Iris pigment epithelial cell (primary cell): ENCODE measurements at places on chromosomes 1 and 21.
A peak's percentile ranks its signal among the peaks of the same experiment; 100 is the strongest.

GRCh38 chr1:81298266-81298665, 502.5 kb upstream of the ADGRL2 start:
- no peak for DNase-seq

- peak; percentile 75 for DNase-seq
Observed at GRCh38 chr1:159786966-159787365, 6.2 kb downstream of the DUSP23 start.

DNA sequence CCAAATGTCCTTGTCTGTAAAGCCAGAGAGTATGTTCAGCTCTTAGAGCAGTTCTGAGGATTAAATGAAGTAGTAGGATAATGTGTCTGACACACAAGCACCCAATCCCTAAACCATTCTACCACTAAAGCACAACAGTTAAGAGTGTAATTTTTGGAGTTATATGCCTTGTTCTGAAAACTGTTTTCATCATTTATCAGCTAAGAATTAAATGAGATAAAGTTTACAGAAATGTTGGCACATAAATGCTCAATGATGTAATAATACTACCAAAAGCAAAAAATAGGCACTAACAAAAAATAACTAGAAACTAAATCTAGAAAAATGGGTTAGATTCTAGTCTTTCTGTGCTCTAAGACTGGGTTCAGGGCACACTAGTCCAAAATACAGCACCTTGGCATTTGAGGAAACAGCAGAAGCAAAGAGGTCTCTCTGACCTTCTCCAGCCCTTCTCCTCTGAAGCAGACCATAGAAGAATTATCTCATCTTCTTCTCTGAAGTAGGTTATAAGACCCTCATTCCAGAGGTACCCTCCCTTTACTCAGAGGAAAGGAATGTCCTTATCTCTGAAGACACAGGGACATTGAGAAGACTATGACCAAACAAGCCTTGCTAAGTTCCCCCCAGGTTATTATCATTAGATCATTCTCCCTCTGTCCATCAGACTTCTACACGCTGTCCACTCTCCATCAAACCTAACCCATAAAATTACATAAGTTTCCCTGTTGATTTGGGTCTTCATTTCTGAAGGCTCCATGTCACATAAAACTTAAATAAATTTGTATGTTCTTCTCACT, 20.6 kb downstream of the ABL2 start:
- no peak for DNase-seq

GRCh38 chr1:210743038-210743437, 390.9 kb downstream of the KCNH1 start:
- no peak for DNase-seq

DNA sequence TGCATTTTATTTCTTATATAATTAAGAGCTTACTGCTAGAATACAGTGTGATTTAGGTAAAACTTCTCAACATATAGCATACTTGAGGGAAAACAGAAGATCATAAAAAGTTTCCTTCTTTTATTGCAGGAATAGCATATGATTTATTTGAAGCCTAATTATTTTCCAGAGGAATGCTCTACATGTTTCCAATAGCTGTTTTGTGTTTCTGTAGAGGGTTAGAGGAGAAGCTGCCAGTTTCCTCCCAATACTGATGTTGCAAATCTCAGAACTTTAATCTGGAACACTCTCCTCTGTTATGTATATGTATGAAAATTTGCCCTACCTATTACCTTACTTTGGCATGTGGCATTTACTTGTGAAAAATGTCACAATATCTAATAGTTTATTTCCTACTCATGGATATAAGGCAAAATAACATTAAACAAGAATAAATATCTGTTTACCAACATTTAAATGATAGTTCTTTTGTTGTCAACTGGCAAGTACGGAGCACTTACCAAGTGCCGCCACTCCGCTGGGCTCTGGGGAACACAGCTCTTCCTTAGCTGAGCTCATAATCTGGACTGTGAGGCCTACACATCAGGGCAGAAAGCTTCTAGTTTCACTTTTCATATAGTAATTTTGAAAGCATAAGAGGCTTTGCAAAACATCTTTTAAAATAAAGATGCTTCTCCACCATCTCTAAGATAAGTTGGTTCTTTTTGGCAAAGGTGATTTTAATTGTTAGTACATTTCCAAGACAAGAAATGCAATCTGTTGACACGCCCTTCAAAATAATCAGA, 239.8 kb upstream of the C1orf105 start:
- DNase-seq, result peak; percentile 74

GRCh38 chr1:190176776-190177175, 300.9 kb downstream of the BRINP3 start:
- peak; percentile 38 for DNase-seq

- DNase-seq, result peak; percentile 90
Observed at GRCh38 chr21:45818276-45818903, 163.2 kb upstream of the COL6A1 start.

GRCh38 chr1:3351449-3352298, 102.8 kb upstream of the ARHGEF16 start:
- no peak for DNase-seq

GRCh38 chr1:51535006-51535592, 16.0 kb upstream of the EPS15 start:
- peak; percentile 76 for DNase-seq

- peak; percentile 35 for DNase-seq
Observed at GRCh38 chr1:47201179-47201578, 11.3 kb upstream of the PDZK1IP1 start.

DNA sequence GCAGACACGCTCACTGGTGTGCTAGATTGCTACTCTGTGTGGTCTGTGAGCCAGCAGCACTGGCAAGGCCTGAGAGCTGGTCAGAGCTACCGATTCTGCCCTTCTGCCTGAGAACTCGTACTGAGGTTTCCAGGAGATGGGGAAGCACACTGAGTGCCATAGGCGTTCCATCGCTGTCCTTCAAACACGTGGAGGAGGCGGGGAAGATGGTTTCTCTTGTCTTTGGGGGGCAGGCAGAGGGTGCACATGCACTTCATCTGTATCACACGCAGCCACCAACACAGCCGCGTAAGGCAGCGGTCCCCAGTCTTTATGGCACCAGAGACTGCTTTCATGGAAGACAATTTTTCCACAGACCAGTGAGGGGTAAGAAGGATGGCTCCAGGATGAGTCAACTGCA, 23.8 kb upstream of the MX1 start:
- no peak for DNase-seq

GRCh38 chr1:41809692-41810091, 109.0 kb downstream of the HIVEP3 start:
- no peak for DNase-seq

GRCh38 chr1:232806186-232806510, 932 bp downstream of the MAP10 start:
- DNase-seq, result no peak

GRCh38 chr1:231134624-231135023, 27.2 kb upstream of the TRIM67 start:
- no peak for DNase-seq

DNA sequence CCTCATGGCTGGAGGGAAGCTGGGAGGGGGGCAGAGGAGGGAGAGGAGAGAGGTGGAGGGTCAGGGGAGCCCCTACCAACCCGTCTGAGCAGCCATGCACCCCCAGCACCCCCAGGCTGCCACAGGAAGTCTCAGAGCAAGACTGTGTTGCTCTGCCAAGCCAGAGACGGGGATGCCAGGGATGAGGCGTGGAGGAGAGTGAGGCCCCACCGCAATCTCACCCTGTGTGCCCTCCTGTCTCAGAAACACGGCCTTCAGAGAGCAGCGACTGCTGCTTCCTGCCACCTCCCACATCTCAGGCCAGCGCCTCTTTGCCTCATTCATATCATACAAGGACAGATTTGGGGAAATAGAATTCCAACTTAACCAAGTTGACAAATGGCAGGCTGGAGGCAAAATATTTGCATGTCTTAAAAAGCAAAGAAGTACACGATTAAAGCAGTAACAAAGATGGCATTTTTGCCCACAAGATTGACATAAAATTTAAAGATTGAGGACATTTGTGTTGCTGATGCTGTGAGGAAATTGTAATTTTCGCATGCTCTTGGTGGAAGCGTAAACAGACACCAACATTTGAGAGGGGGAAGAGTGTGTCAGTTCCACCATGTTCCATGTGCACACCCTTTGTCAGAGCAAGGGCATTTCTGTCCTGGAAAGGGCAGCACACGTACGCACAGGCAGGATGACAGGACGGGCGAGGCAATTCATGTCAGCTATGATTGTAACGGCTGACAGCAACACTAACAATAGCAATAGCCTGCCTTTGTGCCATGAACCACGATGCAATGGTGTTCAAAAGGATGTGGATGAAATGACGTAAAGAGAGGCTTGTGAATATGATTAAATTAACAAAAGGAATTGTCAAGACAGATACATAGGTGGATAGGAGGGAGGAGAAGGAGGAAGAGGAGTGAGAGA, 59.0 kb upstream of the BACE2 start:
- DNase-seq, result no peak

GRCh38 chr1:41274752-41275545, 32.8 kb upstream of the SCMH1 start:
- DNase-seq, result no peak

DNA sequence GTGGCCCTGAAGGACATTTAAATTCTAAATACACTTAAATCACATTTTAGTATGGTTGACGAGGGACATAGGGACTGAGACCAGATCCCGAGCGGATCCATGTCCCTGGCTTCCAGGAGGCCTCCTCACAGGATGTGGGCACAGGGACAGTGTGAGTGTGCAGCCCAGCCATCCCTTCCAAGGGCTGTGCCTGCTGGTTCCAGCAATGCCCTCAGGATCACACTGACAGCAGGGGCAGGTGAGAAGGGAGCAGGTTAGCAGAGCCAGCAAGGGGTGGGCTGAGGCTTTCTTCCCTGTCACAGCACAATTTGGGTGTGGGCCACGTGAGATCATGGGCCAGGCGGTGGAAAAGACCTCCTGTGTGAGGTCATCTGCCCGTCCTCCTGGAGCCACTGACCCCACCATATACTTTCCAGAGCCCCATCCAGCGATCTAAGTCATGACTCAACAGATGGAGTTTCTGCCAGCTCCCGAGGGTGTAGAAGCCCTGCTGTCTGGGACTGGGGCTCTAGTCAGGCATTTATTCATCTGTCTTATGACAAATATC, 37.0 kb upstream of the PRSS38 start:
- peak; percentile 37 for DNase-seq

- peak; percentile 11 for DNase-seq
Observed at GRCh38 chr21:42162831-42163510, 56.0 kb upstream of the ABCG1 start.

DNA sequence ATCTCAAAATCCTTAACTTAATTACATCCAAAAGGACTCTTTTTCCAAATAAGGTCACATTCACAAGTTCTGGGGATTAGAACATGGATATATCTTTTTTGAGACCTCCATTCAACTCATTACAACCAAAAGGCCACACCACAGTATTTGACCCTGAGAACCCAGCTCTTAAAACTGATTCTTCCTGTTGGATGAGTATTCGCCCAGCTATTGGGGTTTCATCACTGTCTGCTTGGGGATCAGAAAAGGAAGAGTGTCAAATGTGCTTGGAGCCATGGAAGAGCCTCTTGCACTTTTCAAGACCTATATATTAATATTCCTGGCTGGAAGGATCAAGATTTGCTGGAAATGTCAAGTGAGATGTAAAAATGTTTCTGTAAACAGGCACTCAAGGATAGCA, 5.4 kb upstream of the TINAGL1 start:
- DNase-seq, result peak; percentile 73

DNA sequence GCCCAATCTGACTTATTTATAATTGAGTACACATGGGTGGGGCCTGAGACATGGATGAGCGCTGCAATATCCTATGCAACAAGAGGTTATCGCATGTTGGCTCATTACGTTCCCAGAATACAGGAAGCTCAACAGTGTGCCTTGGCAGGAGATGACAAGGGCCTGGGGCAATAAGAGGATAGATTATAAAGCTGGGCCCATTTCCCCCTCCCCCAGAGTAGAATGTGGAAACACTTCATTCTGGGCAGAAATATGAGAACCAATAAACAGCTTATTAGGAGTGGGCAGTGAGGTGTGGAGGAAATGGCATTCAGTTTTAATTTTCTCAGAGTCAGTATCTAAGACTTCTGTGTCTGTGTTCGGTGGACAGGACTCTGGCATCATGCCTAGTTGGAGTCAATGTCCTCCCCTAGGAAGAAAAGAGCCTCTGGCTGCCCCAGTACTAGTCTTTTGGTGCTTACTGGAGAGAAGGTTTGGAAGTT, 92.8 kb downstream of the PIK3R3 start:
- DNase-seq, result peak; percentile 55

DNA sequence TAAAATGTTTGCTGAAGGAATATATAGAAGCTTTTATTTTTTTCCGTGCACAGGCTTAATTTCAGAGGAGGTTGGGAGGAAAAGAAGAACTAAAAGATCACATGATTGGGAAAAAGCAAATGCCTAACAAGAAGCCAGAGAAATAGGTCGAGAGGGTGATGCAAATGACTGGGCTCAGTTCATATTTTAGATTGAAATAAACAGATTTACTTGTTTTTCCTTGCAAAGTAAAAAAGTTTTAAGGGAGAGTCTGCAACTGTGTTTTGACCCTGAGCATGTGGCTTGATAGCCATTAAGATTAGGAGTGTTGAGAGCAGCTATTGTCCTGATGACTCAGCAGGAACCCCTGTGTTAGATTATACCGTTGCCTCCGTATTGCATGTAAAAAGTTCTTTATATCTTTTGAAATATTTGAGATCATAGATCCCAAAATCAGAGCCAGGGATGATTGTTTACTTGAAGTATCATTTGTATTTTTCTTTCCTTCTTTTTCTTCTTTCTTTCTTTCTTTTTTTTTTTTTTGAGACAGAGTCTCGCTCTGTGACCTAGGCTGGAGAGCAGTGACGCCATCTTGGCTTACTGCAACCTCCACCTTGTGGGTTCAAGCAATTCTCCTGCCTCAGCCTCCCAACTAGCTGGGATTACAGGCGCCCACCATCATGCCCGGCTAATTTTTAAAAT, 20.2 kb downstream of the CLIC4 start:
- DNase-seq, result peak; percentile 66

- no peak for DNase-seq
Observed at GRCh38 chr1:170150016-170150415, 4.3 kb downstream of the NTMT2 start.

- no peak for DNase-seq
Observed at GRCh38 chr21:32888971-32889370, 117.4 kb upstream of the PAXBP1 start.

DNA sequence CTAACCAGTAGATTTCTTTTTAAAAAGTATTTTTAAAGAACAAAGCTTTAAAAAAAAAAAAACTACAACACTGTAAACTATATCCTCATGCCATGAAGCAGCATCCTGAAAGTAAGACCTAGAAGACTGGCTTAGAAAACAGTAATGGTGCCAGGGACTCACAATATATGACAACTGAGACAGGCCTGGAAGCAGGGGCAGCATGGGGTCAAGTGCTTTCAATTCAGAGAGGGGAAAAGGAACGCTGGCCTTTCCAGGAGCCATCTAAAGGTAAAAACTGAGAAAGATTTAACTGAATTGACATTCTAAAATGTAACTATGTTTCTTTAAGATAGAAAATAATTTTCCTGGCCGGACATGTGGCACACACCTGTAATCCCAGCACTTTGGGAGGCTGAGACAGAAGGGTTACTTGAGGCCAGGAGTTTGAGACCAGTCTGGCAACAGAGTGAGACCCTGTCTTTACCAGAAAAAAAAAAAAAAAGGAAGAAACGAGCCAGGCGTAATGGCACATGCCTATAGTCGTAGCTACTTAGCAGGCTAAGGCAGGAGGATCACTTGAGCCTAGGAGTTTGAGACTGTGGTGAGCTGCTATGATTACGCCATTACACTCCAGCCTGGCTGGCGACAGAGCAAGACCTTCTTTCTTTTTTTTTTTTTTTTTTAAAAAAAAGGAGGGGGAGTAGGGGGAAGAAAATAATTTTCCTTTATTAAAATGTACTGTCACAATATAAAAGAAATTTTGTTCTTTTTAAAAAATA, 54.1 kb downstream of the SLC35D1 start:
- DNase-seq, result peak; percentile 24
